Ureter (tissue), 1 donor: ENCODE measurements at places on chromosomes 2 and 18. TPM values are rescaled to one million over a fixed set of nuclear protein-coding genes. Genes with fewer than 3 reads are reported as not detected.

DNA sequence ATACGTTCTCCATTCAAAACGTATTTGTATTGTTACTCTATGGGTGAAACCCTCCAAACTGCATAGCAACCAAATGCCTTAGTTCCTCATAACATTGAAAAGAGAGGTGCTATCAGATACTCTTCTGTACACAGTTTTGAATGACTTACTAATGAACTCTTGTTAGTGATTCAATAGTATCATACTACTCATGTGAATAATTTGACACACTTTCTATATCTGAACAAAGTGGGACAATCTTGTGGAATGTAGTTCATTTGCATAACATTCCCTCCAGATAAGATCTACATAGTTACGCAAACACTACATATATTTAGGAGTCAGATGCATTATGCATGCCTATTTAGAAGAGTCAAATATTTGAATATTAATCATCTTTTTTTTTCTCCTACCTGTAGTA, 232.0 kb upstream of the NRXN1 start:
- no peak for DNase-seq

DNA sequence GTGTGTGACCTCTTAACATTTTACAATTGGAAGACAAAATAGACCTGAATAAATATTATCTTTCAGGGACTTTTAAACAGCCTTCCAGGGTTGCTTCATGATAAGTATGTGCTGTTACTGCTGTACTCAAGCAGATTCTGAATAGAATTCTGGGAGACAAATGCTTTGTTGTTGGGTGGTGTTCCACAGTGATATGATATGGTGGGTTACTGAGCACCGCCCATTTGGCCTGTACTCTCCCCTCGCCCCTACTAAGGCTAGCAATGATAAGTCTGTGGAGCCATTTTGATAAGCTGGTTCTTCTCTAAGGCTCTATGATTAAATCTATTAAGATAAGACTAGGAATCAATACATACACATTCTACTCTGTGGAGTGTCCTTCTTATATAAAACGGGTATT, 89.8 kb upstream of the ITGA4 start:
- DNase-seq: no peak

DNA sequence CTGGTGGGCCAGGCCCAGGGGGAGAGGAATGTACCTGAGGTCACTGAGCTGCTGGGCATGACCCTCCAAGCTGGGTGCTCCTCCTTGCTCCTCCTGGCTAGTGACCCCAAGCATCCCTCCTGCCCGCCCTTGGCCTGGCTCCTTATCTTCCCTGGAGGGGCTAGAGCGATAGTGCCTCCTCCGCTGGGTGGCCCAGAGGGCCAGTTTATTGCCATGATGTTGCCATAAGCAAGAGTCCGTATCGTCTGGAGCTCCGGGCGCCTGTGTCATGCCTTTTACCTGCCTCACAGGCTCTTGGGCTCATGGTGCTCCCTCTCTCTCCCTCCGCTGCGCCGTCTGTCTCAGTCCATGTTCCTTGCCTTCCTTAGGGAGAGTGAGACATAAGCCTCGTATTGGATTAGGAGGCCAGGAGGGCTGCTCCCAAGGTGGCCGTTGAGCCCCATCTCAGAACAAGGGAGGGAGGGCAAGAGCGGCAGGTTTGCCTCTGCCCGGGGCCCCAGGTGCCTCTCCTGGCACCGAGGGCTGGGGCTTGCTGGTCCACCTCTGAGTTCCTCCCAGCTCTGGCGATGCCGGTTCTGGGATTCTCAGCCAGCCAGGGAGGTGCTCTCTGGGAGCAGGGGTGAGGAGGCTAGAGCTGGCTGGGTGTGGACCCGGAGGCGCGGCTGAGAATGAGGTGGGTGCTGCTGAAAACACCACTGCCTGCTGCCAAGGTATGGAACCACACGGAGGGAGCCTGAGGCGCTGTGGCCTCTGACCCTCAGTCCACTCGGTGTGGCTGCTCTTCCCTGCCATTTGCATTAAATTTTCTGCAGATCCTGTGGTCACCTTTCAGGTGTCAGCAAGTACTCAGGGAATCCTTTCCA, 22.6 kb downstream of the KCNIP3 start:
- no peak for DNase-seq

DNA sequence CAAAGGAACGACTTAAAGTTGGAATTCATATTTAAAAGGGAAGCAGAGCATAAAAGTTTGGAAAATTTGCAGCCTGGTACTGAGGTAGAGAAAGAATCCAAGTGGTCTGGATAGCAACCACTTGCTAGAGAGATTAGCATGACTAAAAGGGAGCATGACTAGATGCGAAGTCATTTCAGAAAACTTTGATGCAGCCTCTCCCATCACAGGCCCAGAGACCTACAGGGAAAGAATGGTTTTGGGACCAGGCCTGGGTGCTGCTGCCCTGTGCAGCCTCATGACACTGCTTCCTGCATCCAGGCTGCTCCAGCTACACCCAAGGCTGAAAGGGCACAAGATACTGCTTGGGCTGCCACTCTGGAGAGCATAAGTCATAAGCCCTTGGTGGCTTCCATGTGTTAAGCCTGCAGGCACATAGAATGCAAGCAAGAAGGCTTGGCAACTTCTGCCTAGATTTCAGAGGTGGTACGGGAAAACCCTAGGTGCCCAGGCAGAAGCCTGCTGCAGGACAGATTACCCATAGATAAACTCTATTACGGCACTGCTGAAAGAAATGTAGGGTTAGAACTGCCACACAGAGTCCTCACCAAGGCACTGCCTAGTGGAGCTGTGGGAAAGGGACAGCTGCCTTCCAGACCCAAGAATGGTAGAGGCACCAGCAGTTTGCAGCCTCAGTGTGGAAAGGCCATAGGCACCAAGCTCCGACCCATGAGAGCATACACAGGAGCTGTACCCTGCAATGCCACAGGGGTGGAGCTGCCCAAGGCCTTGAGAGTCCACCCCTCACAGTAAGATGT, 12.6 kb upstream of the CHN1 start:
- no peak for DNase-seq

DNA sequence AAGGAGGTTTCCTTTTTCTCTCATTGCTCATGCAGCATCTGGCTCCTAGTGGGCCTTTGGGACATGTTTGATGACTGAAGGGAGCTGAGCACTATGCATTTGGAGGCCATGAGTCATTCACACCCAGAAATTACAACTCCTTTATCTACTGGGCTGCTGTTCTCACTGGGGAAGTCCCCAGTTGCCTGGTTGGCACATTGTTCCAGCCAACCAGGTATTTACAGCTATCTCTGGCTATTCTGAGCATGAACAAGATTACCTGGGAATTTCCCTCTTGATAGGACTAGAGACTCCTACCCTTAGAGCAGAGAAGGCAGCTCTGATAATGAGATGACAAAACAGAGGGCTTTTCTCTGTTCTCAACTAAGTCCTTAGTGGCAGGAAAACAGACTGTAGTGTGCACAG, 206.5 kb downstream of the SETBP1 start:
- DNase-seq: no peak

- no peak for DNase-seq
Measured at GRCh38 chr2:96530474-96531357, 5.8 kb upstream of the ARID5A start.

DNA sequence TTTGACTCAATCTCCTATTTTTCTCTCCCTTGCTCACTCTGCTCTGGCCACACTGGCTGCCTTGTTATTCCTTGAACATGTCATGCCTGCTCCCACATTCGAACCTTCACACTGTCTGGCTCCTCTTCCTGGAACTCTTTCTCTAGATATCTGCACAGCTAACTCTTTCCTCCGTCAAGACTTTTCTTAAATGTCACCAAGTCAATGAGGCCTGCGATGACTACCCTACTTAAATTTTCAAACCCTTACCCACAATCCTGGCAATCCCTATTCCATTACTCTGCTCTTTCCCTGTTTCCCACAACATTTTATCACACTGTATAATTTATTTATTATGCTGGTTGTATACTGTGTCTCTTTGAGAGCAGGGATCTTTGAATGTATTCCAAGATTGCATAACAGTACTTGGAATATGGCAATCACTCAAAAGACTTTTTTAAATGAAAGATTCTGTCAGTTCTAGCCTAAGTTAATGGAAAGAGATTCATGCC, 206.2 kb downstream of the SRBD1 start:
- no peak for DNase-seq

- no peak for DNase-seq
Measured at GRCh38 chr2:160165996-160166395, 34.1 kb downstream of the ITGB6 start.

DNA sequence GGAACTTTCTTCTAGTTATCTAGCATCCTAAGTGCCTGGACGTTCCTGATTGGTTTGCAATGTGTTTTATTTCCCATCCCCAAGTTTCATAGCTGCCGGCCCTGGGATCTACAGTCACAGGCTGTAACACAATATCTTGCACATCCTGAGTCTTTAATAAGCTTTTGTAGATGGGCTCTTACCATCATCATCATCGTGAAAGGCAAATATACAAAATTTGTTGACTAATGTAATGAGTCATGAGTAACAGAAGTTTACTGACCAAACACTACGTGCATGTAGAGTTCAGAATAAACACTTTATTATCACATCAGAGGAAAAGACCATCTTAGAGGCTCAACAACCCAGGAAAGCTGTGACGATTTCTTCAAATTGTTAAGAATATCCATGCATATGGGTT, 8.1 kb upstream of the TYMS start:
- no peak for DNase-seq

DNA sequence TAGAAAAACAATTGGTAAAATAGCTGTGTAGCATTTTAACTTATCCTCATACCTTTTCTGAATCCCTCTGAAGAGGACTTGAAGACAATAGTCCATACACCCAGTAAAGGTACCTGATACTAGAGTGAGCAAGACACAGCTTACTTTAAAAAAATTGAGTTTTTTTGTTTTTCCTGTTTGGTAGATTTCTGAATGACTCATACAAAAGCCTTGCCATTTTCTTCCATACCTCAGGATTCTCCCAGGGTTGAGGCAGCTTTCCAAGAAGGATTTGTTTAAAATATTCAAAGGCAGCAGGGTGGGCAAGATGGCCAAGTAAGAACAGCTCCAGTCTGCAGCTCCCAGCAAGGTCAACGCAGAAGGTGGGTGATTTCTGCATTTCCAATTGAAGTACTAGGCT, 551.0 kb upstream of the LRATD1 start:
- DNase-seq: no peak

DNA sequence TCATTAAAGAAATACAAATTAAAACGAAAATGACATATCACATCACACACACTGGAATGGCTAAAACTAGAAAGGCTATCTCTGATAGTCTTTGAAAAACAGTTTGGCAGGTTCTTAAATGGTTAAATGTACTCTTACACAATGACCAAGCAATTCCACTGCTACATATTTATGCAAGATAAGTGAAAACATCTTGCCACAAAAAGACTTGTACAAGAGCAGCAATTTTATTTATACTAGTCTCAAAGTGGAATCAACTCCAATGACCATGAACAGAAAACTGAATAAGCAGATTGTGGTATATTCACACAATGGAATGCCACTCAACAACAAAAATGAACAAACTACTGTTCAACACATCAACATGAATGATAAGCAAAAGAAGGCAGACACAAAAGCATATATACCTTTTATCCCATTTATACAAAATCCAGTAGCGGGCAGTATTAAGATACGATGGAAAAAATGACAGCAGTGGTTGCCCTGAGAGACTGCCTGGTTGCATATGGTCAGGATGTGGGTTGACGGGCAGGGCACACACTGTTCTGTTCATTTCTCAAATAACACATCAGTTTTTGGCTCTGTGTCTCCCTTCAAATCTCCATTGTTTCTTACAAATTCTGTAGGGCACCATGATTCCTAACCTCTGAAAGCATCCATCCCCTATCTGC, 25.4 kb downstream of the SP100 start:
- no peak for DNase-seq

- no peak for DNase-seq
Measured at GRCh38 chr2:50116096-50117010, 915.6 kb downstream of the NRXN1 start.

GRCh38 chr2:181123798-181124231, 143.4 kb downstream of the UBE2E3 start:
- no peak for DNase-seq

DNA sequence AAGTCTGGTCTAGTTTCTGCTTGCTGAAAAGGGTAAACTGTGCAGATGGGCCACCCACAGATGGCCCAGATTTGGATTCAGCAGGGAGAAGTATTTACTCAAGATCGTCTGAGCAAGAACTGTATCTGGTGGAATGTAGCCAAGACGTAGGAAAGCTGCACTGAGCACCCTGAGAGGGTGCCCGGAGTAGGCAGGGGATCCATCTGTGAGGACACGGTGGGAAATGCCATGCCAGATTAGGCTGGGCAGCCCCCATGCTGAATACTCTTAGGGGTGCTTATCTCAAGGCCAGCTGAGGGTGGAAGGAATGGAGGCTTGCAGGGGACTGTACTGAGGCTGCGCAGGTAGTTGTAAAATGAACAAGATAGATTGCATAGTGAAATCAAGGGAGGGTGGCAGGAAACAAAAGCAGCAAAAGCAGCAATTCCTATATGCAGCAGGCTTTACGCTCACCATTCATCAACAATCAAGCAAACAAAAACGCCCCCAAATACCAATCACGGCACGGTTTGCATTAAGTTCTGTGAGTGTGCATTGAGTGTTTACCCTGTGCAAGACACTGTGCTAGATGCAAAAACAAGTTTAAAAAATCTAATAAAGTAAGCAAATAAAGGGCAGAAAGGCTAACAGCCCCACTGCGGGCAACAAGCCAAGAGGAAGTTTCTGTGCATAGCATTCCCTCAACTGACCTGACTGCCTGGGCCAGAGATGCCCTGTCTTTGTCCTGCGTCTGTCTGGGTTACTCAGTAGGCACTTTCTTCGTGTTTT, 32.2 kb upstream of the LPIN2 start:
- peak; percentile 82 for DNase-seq

GRCh38 chr2:196530910-196531309, 108.6 kb upstream of the CCDC150 start:
- DNase-seq: no peak

GRCh38 chr2:96253006-96253405, 12.8 kb downstream of the TMEM127 start:
- no peak for DNase-seq

- no peak for DNase-seq
Measured at GRCh38 chr2:82259551-82259950, 1955.0 kb upstream of the LRRTM1 start.

The TTLL4 gene
- 39.1 TPM for total RNA-seq

The RAB17 gene
- total RNA-seq: 24.2 TPM

The RNF152 gene
- 52.9 TPM for total RNA-seq

The NPPC gene
- total RNA-seq: 0.36 TPM

The MTCL1 gene
- 150 TPM for total RNA-seq

The LHCGR gene
- not detected for total RNA-seq

The ST6GAL2 gene
- total RNA-seq: 1.4 TPM

The CROCC2 gene
- 0.23 TPM for total RNA-seq

The SGPP2 gene
- total RNA-seq: 45.8 TPM

The PER2 gene
- total RNA-seq: 30.5 TPM

The HOXD13 gene
- total RNA-seq: not detected

The ASXL3 gene
- 5.9 TPM for total RNA-seq

The GDF7 gene
- total RNA-seq: 11.0 TPM

The TUBB8B gene
- not detected for total RNA-seq

The STON1 gene
- total RNA-seq: 16.2 TPM

The ATOH8 gene
- total RNA-seq: 21.8 TPM

The SULT1C2 gene
- 4.1 TPM for total RNA-seq

The REG1B gene
- not detected for total RNA-seq

The OR6B2 gene
- not detected for total RNA-seq

The IL36B gene
- not detected for total RNA-seq

The ZNF804A gene
- 1.2 TPM for total RNA-seq

The SRD5A2 gene
- total RNA-seq: 0.65 TPM

The ERBB4 gene
- 10.2 TPM for total RNA-seq
